ENCODE measurements at places on chromosomes 3 and 15.

- DNase-seq = no peak
These were observed 14.8 kb upstream of the GASK1A start for GRCh38 chr3:42964266-42964665.

- DNase-seq = peak; percentile 88
These were observed 773.1 kb upstream of the NR2F2 start for GRCh38 chr15:95557226-95558046.

DNA sequence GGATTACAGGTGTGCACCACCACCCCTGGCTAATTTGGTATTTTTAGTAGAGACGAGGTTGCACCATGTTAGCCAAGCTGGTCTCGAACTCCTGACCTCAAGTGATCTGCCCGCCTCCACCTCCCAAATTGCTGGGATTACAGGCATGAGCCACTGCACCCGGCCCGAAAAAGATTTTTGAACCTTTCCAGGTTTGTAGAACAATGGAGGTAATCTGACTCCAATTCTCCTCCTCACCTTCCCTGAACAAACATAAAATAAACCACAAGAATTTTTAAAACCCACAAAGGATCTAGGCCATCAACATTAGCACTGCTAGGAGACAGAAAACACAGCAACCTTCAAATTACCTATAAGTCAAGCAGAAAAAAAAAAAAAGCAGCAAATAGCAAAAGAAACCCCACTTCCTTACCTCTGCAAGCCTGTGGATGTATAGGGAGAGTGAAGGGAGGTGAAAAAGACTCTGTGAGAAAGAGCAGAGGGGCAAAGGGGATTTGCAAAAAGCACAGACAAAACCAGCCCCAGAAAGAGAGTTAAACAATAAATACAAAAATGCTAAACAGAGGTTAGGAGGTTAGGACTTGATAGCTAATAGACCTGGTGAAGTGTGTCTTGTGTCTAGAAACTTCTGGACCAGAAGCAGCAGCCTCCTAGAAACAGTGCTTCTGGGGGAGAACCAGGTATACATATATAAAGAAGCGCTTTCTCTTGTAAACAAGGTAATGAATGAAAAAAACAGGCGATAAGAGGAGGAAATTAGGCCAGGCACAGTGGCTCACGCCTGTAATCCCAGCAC, 32.1 kb downstream of the TFDP2 start:
- no peak for DNase-seq

DNA sequence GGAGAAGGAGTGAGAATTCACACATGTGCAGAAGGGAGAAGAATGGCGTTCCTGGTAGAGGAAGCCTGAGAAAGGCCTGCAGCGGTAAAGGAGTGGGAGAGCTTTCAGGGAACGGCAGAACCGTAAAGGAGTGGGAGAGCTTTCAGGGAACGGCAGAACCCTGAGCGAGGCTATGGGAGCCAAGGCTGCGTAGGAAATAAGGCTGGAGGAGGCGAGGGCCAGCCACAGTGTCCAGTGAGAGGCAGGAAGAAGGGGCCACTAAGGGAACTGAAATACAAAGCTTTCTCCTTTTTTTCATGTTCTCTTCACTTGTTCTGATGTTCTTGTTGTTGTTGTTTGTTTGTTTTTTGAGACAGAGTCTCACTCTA, 41.6 kb downstream of the GOLGA6L10 start:
- no peak for DNase-seq

DNA sequence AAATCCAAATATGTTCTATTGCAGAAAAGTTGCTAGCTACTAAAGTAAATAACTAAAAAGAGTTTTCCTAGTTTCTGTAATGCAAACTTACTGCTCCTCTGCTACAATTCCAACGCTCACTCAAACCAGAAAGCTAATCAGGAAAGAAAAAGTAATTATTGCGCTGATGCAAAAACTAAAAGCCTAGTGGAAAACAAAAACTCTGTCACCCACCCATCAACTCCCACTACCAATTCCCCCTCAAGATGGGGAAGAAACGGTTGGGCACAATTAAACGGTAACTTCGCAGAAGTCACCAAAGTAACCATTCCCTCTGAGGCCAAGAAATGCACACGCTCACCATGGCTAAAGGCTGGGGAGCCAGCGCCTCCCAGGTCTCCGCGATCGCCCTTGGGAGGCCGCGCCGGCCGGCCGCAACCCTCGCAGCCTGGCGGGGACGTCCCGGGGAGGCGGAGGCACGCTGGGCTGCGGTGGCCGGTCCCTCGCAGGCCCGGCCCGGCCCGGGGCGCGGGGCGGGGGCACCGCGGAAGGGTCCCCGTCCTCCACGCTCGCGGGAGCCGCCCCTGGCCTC, 684 bp downstream of the SLTM start:
- DNase-seq = no peak

- no peak for DNase-seq
These were observed 234.1 kb downstream of the STAG1 start for GRCh38 chr3:136518102-136518501.

DNA sequence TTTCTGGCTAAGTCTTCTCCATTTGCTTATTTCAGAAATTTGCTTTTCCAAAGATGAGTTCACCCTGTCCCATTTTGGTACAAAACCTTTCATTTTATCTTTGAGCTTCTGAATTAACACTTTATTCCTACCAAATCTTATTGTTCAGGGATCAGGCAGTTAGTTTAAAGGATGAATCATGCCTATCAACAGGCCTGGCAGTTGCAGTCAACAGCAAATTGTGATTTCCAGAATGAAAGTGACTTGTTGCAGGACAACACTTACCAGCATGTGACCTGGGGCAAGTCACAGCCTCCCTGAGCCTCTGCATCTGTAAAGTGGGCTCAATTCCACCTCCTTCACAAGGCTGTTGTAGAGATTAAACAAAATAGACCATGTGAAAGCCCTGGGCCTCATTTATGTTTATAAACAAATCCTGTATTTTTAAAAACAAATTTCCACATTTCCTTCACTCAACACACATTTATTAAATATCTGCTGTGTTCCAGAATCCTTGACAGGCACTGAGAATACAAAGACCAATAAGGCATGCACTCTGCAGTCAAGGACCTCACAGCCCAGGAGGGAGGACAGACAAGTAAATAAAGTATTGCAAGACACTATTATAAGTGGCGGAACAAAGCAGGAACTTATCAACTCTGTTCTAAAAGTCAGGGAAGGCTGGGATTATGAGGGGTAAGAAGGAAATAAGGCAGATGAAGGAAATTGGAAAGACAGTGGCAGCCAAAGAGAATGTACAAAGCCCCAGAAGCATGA, 359.1 kb upstream of the IL12A start:
- no peak for DNase-seq

DNA sequence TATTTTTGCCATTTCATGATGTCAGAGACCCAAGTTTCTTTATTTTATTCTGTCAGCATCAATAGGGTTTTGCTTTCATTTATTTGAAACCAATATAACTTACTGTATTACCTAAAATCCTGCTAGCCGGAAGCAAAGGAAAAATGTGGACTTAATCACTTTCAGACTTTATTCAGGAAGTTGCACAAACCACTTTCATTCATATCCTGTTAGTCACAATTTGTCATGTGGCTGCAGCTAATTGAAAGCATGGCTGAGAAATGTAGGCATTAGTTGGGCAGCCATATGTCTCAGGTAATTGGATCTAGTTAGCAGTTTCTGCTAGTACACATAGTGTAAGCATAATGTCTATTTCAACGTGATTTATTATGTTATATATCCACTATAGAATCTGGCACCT, 462.3 kb upstream of the SGO1 start:
- DNase-seq = no peak

DNA sequence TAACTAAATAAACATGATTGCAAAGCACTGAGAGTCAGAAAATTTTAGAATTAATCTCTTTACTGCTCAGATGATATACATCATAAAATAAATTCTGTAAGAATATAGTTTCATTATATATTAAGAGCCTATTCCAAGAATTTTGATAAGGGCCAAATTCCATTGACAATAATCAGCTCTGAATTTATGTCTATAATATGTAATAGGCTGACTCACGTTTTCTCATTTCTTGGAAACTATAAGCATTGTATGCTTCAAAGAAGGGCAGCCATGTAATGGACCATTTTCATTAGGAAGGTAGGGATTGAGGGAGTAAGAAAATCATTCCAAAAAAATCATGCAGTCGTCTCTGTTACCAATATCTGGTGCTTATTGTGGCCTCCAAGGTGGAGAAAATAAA, 315.9 kb downstream of the ZIC4 start:
- DNase-seq = no peak

- no peak for DNase-seq
These were observed 26.0 kb downstream of the SLC12A6 start for GRCh38 chr15:34311563-34311962.

DNA sequence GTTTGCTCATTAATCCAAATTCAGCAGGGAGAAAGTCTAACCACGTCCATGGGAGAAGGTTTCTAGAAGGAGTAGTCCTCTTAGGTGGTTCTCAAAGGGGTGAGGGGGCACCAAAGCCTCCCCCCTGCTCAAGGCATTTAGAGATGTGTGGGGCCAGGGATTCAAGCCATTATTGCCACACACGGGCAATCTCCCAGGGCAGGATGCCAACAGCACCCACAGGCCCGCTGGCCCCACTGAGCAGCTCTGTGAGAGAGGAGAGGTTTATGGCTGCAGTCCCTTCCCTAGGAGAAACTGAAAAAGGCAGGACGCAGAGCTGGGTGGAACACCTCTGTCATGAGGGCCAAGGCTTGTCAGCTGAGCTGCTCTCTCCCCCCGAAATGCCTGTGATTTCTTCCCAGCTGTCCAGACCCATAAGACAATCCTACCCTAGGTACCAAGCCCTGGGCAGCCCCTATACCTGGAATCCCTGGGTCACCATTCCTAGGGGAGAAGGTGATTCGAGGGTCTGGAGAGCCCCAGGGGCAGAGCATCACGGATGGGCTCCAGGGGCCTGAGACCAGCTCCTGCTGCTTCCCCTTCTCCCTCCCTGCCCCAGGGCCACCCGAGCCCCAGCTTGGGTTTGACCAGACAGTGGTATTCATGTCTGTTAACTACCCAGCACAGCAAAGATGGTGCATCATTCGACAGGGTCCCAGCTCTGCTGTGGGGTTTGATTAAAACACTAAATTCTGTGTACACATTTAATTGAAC, 39.0 kb downstream of the WHAMM start:
- no peak for DNase-seq

- no peak for DNase-seq
These were observed 45.8 kb upstream of the KLF13 start for GRCh38 chr15:31280831-31281216.

GRCh38 chr3:195163719-195164572, 107.0 kb downstream of the XXYLT1 start:
- no peak for DNase-seq

DNA sequence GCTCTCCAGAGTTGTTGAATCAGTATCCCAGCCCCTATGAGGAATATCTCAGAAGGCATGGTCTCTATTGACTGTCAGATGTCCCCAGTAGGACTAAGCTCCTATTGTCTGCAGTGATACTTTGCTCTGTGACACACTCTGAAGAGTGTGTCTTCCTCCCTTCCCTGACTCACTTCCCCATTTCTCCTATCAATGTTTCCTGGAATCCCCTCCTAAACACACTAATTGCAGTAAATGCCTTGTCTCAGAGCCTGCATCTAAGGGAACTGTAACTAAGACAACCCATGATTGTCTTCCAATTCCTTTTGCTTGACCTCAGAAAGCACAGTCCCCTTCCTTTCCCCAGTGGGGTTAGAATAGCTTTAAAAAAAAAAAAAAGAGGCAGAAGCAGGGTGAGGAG, 397.3 kb upstream of the PROK2 start:
- no peak for DNase-seq

- no peak for DNase-seq
These were observed 11.5 kb downstream of the ZIC4 start for GRCh38 chr3:147394884-147395225.

GRCh38 chr15:45641374-45641781, 6.5 kb downstream of the SQOR start:
- peak; percentile 93 for DNase-seq

- DNase-seq = no peak
These were observed 48.7 kb upstream of the CRTC3 start for GRCh38 chr15:90481023-90481422.

DNA sequence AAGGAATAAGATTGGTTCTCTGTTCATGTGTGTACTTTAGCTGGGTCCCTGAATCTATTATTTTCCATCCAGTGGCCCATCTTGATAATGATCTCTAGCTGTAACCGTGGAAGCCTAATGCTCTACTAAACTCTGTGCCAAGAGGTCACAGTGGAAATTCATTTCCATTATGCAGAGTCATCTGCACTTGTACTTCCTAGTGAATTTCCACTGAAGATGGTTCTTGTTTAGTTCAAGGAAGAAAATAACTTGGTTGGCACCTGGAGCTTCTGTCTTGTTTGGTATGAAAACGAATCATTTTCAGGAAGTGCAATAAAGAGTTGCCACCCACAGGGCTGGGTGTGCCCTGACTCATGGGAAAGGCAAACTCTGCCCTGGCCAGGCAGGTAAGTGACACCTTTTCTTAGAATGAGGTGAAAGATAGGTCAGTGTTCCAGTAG, 10.3 kb downstream of the LPP start:
- no peak for DNase-seq

DNA sequence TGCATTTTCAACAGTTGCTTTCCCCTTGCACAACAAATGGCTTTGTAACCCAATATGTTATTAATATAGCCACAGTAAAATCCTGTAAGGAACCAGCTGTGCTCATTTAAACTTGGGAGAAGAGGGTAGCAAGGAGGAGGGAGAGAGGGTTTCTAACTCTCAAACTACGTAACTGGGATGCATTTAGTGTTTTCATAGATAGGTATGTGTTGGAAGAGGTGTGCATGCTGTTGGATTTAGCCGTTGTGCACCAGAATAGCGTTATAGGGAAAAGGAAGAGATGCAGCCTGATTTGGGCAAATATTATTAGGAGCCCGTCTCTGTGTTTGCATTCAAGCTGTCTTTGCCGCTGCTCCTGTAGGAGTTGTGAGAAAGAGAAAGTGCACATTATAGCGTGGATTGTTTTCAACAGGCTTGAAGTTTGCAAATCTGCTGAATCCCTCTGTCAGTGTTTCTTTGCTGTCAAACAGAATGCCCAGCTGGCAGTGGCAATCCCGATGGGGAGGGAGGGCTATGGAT, 39.4 kb downstream of the ARPP21 start:
- DNase-seq = no peak

GRCh38 chr15:71400294-71400693, 285.0 kb downstream of the THSD4 start:
- DNase-seq = no peak

DNA sequence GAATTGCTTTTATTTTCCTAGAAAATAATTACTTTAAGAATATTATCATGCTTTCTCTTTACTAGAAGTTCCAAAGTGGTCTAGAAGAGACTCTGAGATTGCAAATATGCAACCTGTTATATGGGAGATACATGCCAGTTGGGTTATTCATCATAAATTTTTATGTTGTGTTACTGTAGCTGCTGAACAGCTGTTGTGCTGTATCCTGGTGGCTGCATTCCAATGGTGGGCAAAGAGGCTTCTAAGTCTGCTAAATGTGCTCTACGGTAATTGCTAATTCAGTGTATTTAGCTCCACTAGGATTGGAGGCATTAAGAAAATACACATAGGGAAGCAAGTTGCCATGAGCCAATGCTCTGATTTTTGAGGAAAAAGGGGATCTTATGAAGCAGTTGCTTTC, 409.0 kb downstream of the TUSC7 start:
- DNase-seq = no peak

- no peak for DNase-seq
These were observed 885.3 kb downstream of the SI start for GRCh38 chr3:164192974-164193373.

Data from A549 (cell line).